ENCODE measurements at places on chromosomes 4 and X.

DNA sequence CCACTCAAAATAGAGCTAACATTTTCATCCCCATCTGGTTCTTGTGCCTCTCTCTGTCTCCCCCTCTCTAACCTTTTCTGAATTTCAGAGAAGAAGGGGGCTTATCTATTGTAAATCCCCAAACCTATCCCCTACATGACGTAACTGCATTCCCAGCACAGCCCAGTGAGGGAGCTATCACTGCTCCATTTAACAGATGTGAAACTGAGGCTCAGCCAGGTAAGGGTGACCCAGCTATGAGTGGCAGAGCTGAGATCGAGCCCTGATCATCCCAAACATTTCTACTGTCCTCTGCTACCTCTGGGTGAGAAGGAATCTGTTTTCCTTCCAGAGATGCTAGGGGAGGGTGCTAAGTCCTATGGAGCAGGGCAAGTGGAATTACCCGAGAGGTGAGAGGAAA lies 107.5 kb downstream of the SLC2A9 start:
- DNase-seq = no peak

DNA sequence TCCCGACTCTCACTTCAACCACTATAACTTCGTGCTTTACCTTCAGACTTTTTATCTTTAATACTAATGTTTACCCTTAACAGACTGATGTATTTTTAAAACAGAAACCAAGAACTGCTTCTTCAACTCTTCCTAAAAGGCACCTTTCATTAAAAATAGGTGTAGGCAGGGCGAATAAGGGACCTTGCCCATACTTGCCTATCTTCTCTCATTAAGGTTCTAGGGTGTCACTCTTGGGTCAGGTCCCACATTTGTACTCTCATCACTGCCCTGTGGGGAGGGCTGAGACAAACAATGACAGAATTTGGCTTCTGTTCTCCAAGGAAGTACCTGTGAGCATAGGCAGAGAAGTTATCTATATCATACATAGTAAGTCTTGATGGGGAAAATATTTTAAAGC lies 69.7 kb downstream of the ANKRD50 start:
- no peak for DNase-seq

DNA sequence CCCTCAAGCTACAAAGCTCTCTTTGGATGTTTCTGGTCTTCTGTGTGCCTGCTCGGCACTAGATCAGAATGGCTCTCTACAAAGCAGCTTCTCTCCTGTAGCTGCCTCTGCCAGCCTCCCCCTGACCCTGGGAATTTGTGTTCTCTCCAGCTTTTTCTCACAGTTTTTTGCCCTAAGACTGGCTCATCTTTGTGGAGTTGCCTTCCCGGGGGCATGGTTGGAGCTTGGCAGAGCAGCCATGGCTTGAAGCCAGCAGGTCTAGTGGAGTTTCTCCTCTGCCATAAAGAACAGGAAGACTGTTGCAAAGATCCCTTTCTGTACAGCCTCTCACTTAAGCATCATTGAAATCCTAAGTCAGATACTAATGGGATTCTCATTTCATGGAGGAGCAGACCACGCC lies 163.3 kb upstream of the MAMLD1 start:
- DNase-seq = no peak

DNA sequence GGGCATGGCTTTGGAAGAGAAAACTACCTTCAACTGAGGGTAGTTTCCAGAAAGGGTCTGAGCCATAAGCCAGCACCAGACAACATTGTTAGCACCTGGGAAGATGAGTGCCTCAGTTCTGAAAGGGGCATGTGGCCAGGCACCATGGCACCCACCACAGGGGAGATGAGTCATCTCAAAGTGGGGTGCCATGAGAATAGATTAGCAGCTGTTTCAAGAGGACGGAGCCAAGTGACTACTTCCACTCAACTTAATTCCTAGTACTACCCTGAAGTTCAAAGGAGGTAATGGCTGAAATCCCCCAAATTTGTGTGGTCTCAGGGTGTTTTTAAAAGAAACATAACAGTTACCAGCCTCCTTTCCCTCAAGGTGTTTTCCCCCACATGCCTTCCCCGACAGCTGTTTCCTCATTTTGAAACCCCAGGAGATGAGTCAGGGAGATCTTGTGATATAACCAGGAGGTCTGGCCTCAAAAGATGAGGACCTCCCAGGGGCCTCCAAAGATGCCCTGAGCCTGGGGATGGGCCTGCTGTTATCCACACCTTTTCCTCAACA lies 27.8 kb upstream of the FTHL17 start:
- DNase-seq = no peak

GRCh38 chr4:123696687-123697086 lies 300.1 kb downstream of the SPRY1 start:
- DNase-seq = no peak

GRCh38 chrX:102985192-102985591 lies 48.1 kb downstream of the RAB40AL start:
- no peak for DNase-seq

Data from nucleus accumbens (tissue), 56 donors.